Putamen (tissue), 1 donor: ENCODE measurements at places on chromosomes 5 and 9.
A peak's percentile ranks its signal among the peaks of the same experiment; 100 is the strongest.

- no peak for DNase-seq
Observed at GRCh38 chr5:123154886-123155445, 65.9 kb downstream of the PRDM6 start.

- no peak for DNase-seq
Observed at GRCh38 chr9:30925635-30926034, 1458.8 kb upstream of the ACO1 start.

DNA sequence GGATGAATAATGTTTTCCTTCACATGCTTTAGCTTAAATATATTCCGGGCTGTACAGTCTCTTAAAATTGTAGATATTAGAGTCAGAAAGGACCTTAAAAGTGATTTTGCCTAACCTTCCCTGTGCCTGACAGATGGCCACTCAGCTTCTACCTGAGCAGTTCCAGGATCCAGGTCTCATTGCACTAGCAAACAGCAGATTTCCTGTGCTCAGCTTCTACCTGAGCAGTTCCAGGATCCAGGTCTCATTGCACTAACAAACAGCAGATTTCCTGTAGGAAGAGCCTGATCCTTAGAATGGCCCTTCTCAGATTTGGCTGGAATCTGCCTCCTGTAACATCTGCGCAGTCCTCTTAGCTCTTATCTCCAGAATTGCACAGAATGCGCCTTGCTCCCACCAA is 219.8 kb downstream of the AOPEP start:
- no peak for DNase-seq

- no peak for DNase-seq
Observed at GRCh38 chr9:71941998-71942567, 30.6 kb downstream of the C9orf85 start.

DNA sequence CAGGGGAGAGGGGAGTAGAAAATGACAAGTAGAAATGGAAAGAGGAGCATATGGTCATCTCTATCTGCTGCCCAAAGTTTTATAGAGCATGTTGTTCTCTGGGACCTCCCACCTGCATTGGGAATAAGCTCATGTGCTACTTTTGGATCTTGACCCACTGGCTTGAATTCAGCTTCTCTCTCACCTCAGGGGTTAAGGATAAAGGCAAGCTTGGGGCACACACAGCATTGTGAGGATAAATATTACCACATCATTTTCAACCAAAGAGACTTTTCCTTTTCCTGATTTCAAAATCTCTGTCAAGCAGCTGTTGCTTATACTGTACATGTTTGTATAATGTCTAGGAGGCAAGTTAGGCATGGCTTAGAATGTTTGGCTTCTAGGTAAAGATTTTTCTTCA is 16.6 kb downstream of the ATP10B start:
- no peak for DNase-seq

GRCh38 chr9:79610791-79611614 is 39.2 kb downstream of the TLE4 start:
- DNase-seq, result no peak

DNA sequence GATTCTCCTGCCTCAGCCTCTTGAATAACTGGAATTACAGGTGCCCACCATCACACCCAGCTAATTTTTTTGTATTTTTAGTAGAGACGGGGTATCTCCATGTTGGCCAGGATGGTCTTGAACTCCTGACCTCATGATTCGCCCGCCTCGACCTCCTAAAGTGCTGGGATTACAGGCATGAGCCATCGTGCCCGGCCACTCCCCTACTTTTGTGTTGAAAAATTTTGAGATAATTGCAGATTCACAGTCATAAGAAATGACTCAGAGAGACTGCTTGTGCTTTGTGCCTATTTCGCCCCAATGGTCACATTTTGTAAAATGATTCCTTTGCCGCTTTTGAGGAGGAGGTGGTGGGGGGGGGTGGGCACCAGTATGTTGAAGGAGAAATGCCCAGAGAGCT is 48.1 kb upstream of the SH3PXD2B start:
- DNase-seq, result no peak

- peak; percentile 86 for DNase-seq
Observed at GRCh38 chr5:131773805-131774204, 23.0 kb downstream of the FNIP1 start.

GRCh38 chr5:38420691-38421390 is 135.6 kb downstream of the LIFR start:
- DNase-seq, result peak; percentile 14

DNA sequence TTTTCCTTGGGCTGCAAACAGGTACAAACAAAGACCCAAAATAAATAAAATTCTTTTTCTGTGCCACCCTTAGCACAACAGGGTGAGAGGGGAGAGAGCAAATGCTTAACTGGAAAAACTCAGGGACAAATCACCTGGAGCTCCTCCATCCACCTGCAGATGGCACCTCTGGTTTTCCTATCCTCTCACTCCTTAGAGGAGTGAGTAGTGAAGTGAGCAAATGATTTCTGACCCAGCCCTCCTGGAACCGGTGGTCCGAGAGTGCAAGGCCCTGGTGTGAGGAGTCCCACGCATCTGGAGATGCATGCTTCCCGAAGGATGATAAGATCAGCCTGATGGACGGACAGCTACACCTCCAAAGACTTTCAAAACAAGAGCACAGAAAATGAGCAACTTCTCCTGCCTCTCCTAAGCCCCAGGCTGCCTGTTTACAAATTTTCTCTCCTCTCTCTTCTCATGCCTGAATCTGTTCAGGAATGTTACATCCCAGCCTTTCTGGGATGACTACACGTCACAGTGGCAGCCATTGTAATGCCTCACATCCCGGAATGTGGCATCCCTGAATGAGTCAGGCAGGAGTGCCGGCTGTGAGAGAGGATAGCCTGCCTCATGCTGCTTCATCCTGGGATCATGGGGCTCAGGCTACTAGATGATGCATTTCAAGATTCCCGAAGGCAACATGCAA is 86.4 kb downstream of the ADRB2 start:
- DNase-seq, result no peak

- DNase-seq, result no peak
Observed at GRCh38 chr9:89798547-89799120, 193.8 kb downstream of the GADD45G start.

DNA sequence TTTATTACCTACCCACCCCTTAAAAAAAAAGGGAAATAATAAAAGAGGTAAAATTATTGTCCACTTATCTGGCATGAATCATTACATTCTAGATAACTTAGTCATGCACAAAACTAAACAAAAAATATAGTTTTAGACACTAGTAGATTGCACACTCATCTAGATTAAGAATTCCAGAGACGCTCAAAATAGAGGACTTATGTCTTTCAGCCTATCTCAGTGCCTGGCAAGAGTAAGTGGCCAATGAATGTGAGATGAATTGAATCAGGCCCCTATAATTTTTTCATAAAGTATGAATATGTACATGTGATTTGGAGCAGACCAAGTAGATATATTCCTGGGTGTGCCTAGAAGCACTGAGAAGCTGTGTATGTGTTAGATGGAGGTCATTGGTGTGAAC is 2.0 kb upstream of the RXFP3 start:
- no peak for DNase-seq

GRCh38 chr5:132182359-132183040 is 45.2 kb downstream of the P4HA2 start:
- DNase-seq, result no peak

DNA sequence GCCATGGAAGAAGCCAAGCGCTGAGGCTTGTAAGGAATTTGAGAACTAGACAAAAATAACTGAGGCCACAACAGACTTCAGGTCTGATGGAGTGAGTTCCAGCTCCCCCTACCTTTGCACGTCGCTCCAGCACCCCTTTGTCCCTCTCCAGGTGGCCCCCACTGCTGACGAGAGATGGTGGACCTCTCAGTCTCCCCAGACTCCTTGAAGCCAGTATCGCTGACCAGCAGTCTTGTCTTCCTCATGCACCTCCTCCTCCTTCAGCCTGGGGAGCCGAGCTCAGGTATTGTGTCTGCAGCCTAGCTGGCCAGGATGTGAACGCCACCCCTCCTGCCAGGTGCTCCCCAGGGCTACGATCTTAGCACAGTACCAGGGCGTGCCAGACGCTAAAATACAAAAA is 5.2 kb downstream of the BTNL9 start:
- DNase-seq, result no peak

DNA sequence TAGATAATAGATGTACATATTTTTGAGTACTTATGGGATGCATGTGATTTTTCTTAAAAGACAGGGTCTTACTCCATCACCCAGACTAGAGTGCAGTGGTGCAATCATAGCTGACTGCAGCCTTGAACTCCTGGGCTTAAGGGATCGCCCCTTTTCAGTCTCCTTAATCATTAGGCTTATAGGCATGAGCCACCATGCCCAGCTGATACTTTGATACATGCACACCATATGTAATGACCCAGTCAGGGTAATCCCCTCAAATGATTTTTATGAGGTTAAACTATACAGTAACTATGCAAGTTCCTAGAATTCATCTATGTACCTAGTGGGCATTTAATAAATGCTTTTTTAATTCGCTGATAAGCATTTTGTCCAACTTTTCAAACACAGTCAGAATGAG is 292.3 kb downstream of the DTWD2 start:
- DNase-seq, result no peak

GRCh38 chr5:160507221-160507721 is 85.6 kb downstream of the PTTG1 start:
- DNase-seq, result peak; percentile 24

GRCh38 chr9:124458441-124458840 is 8.2 kb downstream of the ADGRD2 start:
- DNase-seq, result no peak

GRCh38 chr9:136697146-136697820 is 10.0 kb upstream of the AGPAT2 start:
- DNase-seq, result no peak
